ENCODE measurements at places on chromosomes 16 and 17. TPM values are rescaled to one million over a fixed set of nuclear protein-coding genes. Genes with fewer than 3 reads are reported as not detected.
A peak's percentile ranks its signal among the peaks of the same experiment; 100 is the strongest.

The KRTAP4-5 gene
- not detected for total RNA-seq

GRCh38 chr16:1097800-1098199 is 1.8 kb upstream of the C1QTNF8 start:
- no peak for DNase-seq

DNA sequence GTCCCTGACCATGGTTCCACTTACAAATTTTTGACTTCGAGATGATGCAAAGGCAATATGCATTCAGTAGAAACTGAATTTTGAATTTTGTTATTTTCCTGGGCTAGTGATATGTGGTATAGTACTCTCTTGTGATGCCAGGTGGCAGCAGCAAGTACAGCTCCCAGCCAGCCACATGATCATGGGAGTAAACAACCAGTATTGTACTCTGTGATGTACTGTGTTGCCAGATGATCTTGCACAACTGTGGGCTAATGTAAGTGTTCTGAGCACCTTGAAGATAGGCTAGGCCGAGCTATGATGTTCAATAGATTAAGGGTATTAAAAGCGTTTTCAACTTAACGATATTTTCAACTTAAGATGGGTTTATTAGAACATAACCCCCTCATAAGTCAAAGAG is 250.8 kb downstream of the STX8 start:
- no peak for DNase-seq

DNA sequence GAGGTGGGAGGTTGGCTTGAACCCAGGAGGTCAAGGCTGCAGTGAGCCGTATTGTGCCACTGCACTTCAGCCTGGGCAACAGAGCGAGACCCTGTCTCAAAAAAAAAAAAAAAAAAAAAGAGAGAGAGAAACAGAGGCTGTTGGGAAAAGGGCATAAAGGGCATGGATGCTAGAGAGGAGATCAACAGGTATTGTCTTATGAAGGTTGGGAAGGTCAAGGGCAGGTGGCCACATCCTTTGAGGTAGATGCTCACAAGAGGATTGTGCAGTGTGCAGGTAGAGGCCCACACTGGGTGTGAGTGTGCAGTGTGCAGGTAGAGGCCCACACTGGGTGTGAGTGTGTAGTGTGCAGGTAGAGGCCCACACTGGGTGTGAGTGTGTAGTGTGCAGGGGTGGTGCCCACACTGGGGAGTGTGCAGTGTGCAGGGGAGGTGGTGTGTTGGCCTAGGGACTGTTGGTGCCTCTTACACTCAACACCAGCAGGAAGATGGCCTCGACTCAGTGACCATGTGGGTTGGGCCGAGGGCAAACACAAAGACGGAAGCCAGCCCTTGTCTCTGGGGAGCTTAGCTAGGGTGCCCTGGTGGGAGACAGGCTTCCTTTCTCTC is 404.9 kb upstream of the TNRC6C start:
- DNase-seq, result no peak

- no peak for DNase-seq
Observed at GRCh38 chr17:27893841-27894503, 807 bp upstream of the LYRM9 start.

- no peak for DNase-seq
Observed at GRCh38 chr17:9436630-9437029, 139.0 kb downstream of the STX8 start.

The TBC1D3 gene
- not detected for total RNA-seq

The MMP25 gene
- not detected for total RNA-seq

The HSF5 gene
- under 0.01 TPM for total RNA-seq

The KIF18B gene
- total RNA-seq, result under 0.01 TPM

GRCh38 chr16:88343271-88343791 is 39.4 kb upstream of the ZNF469 start:
- DNase-seq, result no peak

GRCh38 chr16:79493911-79494310 is 106.6 kb downstream of the MAF start:
- no peak for DNase-seq

The MEFV gene
- total RNA-seq, result under 0.01 TPM

The NUPR1 gene
- total RNA-seq, result 87.0 TPM

The PLD6 gene
- total RNA-seq, result 7.8 TPM

GRCh38 chr17:13209081-13209480 is 191.3 kb upstream of the ELAC2 start:
- peak; percentile 34 for DNase-seq

The WFDC1 gene
- 34.0 TPM for total RNA-seq

The AGRP gene
- total RNA-seq, result not detected

The CACNG5 gene
- not detected for total RNA-seq

DNA sequence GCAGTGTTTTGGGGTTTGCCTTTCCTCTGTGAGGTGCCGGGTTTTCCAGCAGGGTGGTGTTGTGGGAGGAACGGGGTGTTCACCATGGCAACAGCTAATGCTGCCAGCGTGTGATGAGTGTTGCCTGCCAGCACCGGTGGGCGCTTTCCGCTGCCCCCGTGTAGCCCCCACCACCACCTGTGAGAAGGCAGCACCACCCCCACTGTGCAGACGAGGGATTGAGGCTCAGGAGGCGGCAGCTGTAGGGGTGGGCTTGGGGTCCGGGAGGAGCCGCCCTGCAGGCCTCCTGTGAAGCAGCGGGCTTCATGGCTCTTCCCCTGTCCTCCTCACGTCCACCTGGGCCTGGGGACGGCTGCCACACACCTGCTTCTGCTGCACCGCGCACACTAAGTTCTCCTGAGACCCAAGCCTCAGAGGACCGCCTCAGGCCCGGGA is 5.2 kb downstream of the RAB40C start:
- no peak for DNase-seq

The SLC9A5 gene
- total RNA-seq, result 1.0 TPM

The NPIPB8 gene
- not detected for total RNA-seq

DNA sequence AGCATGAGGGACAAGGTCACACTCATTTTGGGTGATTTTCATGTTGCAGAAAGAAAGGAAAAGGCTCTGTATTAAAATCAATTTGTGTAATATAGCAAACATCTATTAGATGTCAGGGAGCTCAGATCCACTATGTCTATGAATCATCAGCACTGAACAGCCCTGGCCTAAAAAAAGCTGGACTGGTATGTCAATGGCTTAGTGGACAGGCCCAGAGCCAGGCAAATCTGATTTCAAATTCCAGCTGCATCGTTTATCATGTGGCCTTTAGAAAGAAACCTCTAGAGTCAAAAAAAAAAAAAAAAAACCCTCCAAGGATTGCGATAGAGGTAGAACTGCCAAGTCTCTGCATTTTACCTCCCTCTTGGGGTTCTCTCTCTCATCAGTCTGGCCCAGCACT is 5.4 kb downstream of the GAS7 start:
- DNase-seq, result peak; percentile 78

DNA sequence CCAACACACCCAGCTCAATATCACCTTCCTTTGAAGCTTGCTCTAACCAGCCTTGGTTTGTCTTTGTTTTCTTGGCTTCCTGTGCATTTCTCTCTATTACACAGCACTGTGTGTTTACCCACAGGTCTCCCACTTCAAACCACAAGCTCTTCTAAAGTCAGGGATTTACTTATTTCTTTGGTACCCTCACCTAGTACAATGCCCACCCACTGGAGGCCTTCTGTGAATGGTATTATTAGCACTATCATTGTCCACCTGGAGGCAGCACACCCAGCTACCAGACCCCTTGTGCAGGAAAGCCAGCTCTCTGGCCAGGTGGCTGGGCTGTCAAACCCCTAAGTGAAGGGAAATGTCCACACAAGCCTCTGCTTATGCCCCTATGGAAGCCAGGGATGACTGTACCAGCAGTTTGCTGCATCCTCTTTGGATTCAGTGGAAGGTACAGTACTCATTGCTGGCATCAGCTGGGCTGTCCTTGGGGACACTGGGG is 9.4 kb upstream of the TOP2A start:
- no peak for DNase-seq

The ARHGAP23 gene
- total RNA-seq, result 18.2 TPM

GRCh38 chr17:49646391-49647255 is 31.3 kb downstream of the SPOP start:
- DNase-seq, result peak; percentile 92

GRCh38 chr16:54245788-54246453 is 40.7 kb downstream of the IRX3 start:
- no peak for DNase-seq

- peak; percentile 87 for DNase-seq
Observed at GRCh38 chr17:58666858-58667267, 25.0 kb downstream of the TEX14 start.

Measured in fibroblast of lung (primary cell).